CD4-positive, alpha-beta T cell (primary cell): ENCODE measurements at places on chromosomes 6 and 20.

DNA sequence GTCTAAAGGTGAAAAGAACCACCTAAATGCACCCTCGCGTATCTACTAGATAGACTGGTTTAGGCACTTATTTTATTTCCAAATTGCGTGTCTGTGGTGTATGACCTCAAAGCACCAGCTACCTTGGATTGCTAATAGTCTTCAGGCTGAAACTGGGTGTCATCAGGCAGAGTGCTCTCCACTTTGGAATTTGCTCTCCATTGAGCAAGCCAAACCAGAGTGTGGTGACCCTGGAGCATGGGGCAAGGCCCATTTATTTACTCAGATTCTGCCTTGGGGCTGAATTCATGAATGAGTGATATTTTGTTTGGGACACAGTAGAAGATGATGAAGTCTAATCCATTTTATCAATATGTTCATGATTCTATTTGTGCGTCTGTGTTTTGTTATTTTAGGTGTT is 812.8 kb upstream of the SLC35B3 start:
- DNase-seq, result no peak

GRCh38 chr6:115717472-115717871 is 343.2 kb downstream of the FRK start:
- no peak for DNase-seq

DNA sequence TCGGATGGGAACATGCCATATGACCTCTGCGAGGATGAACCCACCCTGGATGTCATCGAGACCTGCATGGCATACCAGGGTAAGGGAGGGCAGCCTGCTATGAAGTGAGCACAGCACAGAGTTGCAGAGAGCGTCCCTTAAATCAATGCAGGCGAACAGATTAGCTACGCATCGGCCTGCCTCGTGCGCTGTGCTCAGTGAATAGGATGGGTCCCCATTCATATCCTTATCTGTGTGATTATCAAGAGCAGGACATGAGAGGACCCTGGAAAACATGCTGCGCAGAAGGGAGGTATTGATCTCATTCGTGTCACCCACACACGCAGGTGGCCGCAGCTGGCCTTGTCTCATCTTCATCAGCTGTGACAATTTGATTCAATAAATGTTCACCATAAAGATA is 25.6 kb upstream of the FAM83D start:
- no peak for DNase-seq

DNA sequence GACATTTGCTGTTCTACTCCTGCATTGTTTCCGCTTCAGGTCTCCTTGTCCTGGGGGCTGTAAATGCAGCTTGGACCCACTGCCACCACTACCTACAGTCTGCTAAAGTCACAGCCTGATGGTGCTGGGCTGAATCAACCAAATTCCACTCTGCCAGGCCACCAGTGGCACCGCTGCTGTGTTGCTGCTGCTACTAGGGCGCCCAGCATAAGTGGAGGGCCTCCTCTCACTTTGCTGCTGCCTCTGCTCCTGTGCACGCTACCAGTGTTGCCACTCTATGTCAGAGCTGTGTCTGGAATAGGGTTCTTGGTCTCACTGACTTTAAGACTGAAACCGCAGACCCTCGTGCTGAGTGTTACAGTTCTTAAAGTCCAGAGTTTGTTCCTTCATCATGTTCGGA is 1.4 kb upstream of the SSR1 start:
- DNase-seq, result no peak

GRCh38 chr20:36971103-36971502 is 19.6 kb upstream of the SAMHD1 start:
- DNase-seq, result no peak

- no peak for DNase-seq
Observed at GRCh38 chr6:19895866-19896692, 58.9 kb downstream of the ID4 start.

- DNase-seq, result no peak
Observed at GRCh38 chr6:44423306-44423705, 35.8 kb downstream of the CDC5L start.

- DNase-seq, result no peak
Observed at GRCh38 chr6:144715344-144715743, 430.2 kb downstream of the UTRN start.

GRCh38 chr6:12637960-12638641 is 78.5 kb upstream of the PHACTR1 start:
- peak; percentile 2 for DNase-seq

DNA sequence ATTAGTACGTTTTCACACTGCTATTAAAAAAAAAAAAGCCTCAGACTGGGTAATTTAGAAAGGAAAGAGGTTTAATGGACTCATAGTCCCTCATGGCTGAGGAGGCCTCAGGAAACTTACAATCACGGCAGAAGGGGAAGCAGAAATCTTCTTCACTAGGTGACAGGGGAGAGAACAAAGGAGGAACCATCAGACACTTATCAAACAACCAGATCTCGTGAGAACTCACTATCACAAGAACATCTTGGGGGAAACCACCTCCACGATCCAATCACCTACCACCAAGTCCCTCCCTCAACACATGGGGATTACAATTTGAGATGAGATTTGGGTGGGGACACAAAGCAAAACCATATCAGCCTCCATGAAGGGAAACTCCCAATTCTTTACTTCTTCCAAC is 85.2 kb upstream of the MAFB start:
- DNase-seq, result no peak
